ENCODE measurements at places on chromosomes 6 and 20.
A peak's percentile ranks its signal among the peaks of the same experiment; 100 is the strongest.

DNA sequence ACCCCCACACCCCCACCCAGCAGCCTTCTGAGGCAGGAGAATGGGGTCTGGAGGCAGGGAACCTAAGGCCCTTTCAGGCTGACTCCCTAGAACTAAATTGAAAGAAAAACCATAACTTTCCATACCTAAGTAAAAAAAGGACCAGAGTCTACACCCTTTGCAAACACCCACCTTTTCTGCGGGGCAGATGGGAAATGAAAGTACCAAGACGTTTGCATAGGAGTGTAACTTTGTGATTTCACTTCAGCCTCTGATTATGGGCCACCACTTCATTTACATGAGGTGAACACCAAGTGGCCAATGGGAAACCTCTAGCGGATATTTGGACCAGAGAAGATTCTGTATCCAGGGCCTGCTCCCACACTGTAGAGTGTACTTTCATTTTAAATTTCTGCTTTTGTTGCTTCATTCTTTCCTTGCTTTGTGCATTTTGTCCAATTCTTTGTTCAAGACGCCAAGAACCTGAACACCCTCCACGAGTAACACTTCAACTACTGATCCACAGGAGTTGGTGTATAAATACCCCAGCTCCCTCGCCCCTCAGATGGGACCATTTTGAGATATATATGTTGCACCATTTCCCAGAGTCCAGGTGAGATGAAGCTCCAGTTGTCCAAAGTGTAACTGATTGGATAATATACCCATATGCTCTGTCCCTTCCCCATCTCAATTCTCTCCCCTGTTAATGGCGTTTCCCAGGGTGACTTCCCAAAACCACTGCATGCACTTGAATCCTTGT is 18.9 kb upstream of the SRSF6 start:
- no peak for DNase-seq

GRCh38 chr6:74075323-74075722 is 379.3 kb downstream of the CD109 start:
- no peak for DNase-seq

GRCh38 chr20:7985916-7986315 is 33.6 kb downstream of the TMX4 start:
- DNase-seq: no peak

GRCh38 chr6:161168281-161168891 is 105.5 kb downstream of the AGPAT4 start:
- DNase-seq: no peak

DNA sequence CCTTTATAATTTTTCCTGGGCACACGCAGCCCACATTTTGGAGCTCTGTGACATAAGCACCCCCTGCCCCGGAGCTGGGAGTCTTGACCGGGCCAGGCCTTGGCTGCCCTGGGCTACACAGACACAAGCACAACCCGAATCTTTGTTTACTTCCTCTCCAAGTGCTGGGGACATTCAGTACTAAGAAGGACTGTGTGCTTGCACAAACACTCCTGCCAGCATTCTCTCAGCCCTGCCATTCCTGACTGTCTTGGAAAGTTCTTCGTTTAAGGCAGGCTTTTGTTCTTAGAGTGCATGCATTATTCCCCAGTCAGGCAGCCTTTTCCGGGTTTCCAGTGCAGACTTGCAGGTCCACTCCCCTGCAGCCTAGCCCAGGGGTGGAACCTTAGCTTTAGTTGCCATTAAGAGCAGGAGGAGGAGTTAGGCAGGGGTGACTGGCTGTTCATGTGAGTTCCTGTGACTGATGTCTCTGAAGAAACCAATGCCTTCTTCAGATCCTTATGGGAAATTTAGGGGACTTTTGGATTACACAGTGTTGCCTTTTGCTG is 28.6 kb downstream of the FOXO3 start:
- no peak for DNase-seq

GRCh38 chr6:14380901-14381828 is 263.6 kb downstream of the CD83 start:
- DNase-seq: no peak

DNA sequence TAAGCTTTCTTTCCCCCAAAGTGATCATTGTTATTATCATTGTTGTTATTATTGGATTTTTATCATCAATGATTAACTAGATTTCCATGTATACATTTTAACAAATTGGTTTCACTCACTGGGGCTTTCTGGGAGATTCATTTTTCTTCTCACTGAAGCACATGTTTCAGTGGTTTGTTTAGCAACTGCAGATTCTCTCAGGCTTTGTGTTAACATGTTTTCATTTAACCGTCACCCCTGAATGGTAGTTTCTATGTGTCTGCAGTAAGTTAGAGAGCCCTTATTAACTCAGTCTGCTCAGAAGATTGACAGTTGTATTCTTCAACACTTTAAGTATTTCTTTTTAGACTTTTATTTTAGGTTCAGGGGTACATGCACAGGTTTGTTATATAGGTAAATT is 12.4 kb downstream of the ZKSCAN4 start:
- DNase-seq: no peak

- no peak for DNase-seq
Observed at GRCh38 chr20:4957939-4958362, 43.4 kb downstream of the SLC23A2 start.

DNA sequence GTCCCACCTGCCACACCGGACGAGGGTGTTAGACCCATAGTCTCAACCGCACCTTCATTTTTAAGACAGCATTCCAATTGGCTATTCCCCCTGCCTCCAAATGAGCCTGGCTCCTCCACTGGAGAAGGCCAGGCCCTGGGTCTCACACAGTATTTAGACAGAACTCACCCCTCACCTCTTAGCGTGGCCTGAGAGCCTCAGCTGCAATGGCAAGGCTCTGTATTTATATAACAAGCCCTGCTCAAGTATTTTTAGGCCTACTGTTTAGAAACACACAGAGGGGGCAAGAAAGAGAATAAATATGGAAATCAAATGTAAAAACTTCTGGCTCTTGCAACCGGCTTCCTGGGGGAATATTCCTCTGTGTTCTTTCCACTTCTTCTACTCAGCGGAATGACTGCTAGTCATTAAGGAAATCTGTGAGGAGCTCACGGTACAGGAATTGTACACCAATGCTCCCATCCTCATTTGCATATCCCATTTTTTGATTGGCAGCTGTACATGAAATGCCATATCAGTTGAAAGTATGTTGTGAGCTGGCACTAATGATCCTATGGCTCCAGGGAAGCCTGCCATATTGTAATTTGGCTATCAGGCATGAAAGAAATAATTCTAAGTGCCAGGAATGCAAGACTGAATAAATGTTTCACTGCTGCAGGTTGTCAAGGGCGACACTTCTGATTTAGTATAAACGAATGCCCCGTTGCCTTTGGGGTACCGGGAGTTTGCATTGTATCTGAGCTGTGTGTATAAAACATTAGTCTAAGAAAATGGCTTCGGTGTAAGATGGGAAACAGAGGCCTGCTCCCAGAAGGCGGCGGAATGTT is 207.5 kb downstream of the ZNF217 start:
- DNase-seq: no peak

GRCh38 chr6:134525190-134525868 is 207.4 kb upstream of the SGK1 start:
- DNase-seq: no peak

- DNase-seq: peak; percentile 15
Observed at GRCh38 chr20:32012159-32012688, 2.0 kb downstream of the CCM2L start.

GRCh38 chr20:20253744-20254330 is 114.1 kb upstream of the INSM1 start:
- no peak for DNase-seq

GRCh38 chr6:41021832-41022231 is 17.2 kb downstream of the UNC5CL start:
- DNase-seq: no peak

- no peak for DNase-seq
Observed at GRCh38 chr6:13915561-13916229, 9.1 kb upstream of the RNF182 start.

DNA sequence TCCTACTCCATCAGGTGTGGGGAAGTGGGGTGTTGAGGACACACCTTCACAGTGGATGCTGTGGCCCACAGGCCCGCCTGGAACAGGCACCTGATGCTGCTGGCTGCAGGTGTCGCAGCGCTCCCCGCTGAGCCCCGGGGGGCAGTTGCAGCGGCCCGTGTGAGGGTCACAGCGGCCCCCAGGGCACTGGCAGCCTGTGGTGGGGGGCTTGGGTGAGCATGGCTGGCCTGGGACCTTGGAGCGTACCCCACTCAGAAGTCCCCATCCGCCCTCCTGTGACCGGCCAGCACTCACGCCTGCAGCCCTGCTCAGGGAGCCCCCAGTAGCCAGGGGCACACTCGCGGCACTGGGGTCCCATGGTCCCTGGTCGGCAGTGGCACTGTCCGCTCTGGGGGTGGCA is 19.2 kb downstream of the ADRM1 start:
- no peak for DNase-seq

DNA sequence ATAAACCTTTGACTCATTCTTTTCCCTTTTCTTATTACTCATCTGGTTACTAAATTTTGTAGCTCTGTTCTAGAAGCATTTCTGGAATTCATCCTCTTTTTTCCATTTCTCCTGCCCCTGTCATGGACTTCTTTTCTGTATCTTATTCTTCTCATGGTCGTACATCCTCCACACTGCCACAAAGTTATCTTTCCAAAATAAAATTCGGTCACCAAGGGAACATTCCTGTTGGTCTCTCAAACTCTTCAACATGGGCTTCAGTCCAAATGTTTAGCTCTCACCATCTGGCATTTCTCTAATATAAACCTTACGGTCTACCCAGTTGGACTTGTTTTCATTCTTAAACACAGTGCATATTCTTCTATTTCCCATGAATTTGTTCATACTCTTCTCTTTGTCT is 428.8 kb upstream of the ID4 start:
- DNase-seq: no peak

- DNase-seq: peak; percentile 73
Observed at GRCh38 chr20:58567437-58567836, 52.2 kb upstream of the APCDD1L start.

- no peak for DNase-seq
Observed at GRCh38 chr6:101276066-101276465, 117.4 kb upstream of the GRIK2 start.

DNA sequence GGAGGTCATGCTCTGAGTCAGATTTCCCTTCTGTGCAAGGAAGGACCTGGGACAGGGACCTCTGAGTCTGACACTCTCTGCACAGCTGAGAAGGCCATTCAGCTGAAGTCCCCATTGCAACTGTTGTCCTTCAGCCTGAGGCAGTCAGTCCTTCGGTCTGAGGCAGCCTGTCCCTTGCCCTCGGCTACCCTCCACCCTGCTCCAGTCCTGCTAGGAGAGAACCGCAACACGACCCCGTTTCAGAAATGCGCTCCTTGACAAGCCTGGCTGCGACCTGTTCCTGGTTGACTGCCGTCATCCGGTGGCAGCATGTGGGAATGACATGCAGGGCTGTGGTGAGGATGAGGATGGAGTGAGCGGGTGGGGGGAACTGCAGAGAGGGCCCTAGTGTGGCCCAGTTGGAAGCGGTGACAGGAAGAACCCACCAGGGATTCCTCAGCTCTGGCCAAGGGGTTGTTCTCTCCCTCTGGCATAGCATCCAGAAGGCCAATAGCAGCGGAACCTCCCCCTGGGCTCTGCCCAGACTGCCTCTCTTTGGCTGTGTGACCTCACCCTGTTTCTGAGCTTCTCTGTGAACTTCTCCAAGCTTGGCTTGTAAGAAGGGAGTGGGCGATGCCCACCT is 40.3 kb upstream of the ANGPT4 start:
- DNase-seq: peak; percentile 68

DNA sequence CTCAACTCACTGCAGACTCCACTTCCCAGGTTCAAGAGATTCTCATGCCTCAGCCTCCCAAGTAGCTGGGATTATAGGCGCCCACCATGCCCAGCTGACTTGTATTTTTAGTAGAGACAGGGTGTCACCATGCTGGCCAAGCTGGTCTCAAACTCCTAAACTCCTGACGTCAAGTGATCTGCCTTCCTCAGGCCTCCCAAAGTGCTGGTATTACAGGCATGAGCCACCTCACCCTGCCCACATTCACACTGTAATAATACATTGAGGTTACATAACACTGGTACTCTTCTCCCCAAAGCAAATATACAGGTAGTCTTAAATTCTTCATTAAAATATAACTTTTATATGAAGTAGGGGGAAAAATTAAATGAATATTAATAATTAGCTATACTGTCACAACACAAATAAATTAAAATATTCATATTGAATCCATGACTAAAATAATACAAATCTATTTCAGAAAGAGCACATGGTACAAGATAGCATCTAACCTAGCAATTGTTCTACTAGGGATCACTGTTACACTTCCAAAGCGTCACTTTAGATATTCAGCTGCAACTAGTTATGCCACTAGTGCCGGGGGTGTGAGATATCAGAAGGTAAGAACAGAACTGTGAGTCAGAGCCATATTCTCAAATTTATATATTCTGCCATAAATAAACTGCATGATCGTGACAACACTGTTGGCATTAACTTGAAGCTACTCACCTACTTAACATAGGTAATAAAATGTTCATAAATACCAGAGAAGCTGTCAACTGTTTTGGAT is 169.1 kb upstream of the SHLD1 start:
- no peak for DNase-seq

- DNase-seq: no peak
Observed at GRCh38 chr20:43565758-43566104, 6.9 kb downstream of the SGK2 start.

DNA sequence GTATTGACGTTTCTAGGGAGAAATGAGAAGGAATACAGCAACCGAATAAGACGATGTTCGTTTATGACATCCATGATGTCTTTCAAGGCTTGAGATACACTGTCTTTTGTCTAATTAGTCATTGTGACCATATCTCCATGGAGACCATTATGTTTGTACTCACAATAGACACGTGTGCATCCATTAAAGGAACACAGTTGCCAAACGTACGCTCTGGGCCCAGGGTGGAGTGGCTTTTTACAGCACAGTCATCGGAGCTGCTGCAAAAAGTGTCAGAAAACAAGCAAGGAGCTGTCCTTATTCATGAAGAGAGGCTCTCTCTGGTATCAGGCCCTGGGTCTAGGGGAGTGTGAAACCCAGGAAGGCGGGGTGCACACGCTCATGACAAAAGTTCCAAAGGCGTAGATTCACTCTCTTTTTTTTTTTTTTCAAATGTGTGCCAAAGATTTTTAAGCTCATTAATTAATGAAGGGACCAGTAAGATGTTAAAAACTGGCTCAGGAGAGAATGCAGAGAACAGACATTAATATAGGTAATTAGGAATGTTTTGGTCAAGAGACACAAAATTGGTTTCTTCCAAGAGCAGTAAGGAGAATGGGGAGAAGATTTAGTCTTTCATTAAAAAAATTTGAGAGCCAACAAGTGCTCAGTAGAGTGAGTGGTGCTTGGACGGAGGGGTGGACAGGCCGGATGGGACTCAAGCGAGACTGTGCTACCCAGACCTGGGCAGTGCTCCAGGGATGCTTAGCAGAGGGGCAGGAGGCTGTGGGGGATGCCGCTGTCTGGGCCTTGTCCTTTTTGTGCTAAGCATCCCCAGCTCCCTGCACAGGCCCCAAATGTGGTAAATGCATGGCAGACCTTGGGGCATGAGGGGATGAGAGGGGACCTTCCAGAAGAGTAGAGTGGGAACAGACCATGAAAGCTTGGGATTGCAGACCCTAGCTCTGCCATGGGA is 34.9 kb upstream of the GTSF1L start:
- no peak for DNase-seq

- DNase-seq: no peak
Observed at GRCh38 chr6:160065200-160065599, 56.4 kb upstream of the SLC22A1 start.

- no peak for DNase-seq
Observed at GRCh38 chr6:166640342-166641043, 13.4 kb upstream of the RPS6KA2 start.
